ENCODE measurements at places on chromosomes 7 and 10.
A peak's percentile ranks its signal among the peaks of the same experiment; 100 is the strongest.

- DNase-seq: peak; percentile 9
Measured at GRCh38 chr10:102322914-102323313, 72.6 kb upstream of the NFKB2 start.

- DNase-seq: no peak
Measured at GRCh38 chr10:133439517-133440461, 14.0 kb upstream of the SCART1 start.

GRCh38 chr10:64283621-64284020 is 762.4 kb downstream of the REEP3 start:
- no peak for DNase-seq

GRCh38 chr10:75987616-75988015 is 556.2 kb downstream of the LRMDA start:
- DNase-seq: no peak

GRCh38 chr7:27424749-27425148 is 182.1 kb downstream of the EVX1 start:
- no peak for DNase-seq

- DNase-seq: no peak
Measured at GRCh38 chr7:35725280-35725680, 30.3 kb upstream of the HERPUD2 start.

Data from GDM1 (cell line).